ENCODE measurements at places on chromosomes 2 and 18. TPM values are rescaled to one million over a fixed set of nuclear protein-coding genes. Genes with fewer than 3 reads are reported as not detected.

DNA sequence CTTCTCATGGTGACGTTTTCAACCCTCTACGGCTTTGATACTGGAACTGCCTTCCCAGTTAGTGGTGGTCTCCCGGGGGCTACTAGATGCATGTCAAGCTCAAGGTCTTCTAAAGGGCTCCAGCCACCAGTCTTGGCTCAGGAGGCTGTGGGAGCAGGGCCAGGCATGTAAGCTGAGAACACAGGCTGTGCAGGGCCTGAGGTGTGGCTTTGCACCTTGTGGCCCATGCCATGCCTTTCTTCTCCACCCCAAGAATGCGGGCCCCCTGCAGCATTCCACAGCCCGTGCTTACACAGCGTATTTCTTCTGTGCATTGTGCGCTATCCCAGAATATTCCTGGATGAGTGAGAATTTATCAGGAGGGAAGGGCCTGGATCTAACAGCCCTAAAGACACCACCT is 144.9 kb downstream of the SEPTIN10 start:
- H3K27ac ChIP-seq: no peak overlapping the region
- DNase-seq: no peak
- H3K36me3 ChIP-seq: no peaks in the 10 kb centered on the region
- no peak overlapping the region for H3K4me3 ChIP-seq
- no peaks in the 10 kb centered on the region for H3K27me3 ChIP-seq
- no peaks in the 10 kb centered on the region for H3K4me1 ChIP-seq

- peaks cover 7% of the 10 kb centered on the region for H3K27me3 ChIP-seq
- H3K27ac ChIP-seq: no peak overlapping the region
- H3K36me3 ChIP-seq: no peaks in the 10 kb centered on the region
- no peaks in the 10 kb centered on the region for H3K4me1 ChIP-seq
- no peak for DNase-seq
These were observed 39.4 kb downstream of the HRH4 start for GRCh38 chr18:24499814-24500213.

GRCh38 chr18:77131652-77132368 is 773 bp downstream of the MBP start:
- peaks cover 60% of the 10 kb centered on the region for H3K4me1 ChIP-seq
- DNase-seq: peak; percentile 26
- peak overlapping the region; percentile 93 for H3K27ac ChIP-seq
- H3K27me3 ChIP-seq: no peaks in the 10 kb centered on the region
- H3K36me3 ChIP-seq: peaks cover 18% of the 10 kb centered on the region

- no peak overlapping the region for H3K27ac ChIP-seq
- no peak overlapping the region for H3K4me3 ChIP-seq
- no peak for DNase-seq
- no peaks in the 10 kb centered on the region for H3K36me3 ChIP-seq
These were observed 1037.2 kb upstream of the ACVR2A start for GRCh38 chr2:146807568-146808168.

DNA sequence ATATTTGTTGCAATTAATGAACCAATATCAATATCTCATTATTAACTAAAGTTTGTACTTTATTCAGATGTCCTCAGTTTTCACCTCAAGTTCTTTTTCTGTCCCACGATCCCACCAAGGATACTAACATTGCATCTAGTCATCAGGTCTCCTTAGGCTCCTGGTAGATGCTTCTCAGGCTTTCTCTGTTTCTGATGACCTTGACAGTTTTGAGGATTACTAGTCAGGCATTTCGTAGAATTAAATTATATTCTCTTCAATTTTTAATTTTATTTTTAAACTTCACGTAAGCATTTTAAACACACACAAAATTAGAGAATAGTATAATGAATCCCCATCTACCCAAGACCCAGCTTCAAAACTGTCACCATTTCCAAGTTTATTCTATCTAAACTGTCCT is 5.6 kb upstream of the ACYP2 start:
- peaks cover 2% of the 10 kb centered on the region for H3K36me3 ChIP-seq
- no peak for DNase-seq
- no peaks in the 10 kb centered on the region for H3K27me3 ChIP-seq

GRCh38 chr2:239985356-239985755 is 39.8 kb downstream of the NDUFA10 start:
- no peak overlapping the region for H3K4me3 ChIP-seq
- peaks cover 55% of the 10 kb centered on the region for H3K36me3 ChIP-seq
- H3K4me1 ChIP-seq: no peaks in the 10 kb centered on the region
- H3K27ac ChIP-seq: no peak overlapping the region

DNA sequence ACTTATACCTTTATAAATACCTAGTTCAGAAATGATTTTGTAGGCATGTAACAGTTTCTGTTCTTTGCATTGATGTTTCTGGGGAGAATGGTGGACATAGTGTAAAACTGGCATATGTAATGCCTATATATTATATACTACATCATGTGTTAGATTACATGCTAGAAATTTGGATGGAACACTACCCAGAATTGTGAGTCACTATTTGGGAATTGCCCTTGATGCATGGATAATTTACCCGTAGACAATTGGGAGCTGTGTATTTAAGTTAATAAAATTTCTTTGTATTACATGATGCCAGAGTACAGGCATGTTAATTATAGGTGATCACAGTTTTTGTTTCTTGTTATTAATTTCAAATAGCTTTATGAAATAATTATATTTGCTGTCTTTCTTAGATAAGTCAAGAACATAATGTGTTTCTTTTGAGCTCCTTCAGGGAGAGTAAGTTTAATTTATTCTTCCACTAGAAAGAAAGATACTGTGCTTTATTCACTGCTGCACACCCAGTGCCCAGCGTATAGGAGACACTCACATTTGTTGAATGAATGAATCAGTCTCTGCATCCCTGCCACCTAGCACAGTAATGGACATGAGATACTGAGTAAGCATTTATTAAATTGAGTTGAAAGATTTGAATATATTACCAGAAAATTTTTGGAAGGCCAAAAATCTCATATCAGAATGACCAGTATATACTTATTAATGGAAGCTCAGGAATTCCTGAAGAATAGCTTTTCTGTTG is 16.9 kb downstream of the ACSL3 start:
- no peaks in the 10 kb centered on the region for H3K27me3 ChIP-seq
- no peak for DNase-seq
- H3K27ac ChIP-seq: no peak overlapping the region
- peaks cover 35% of the 10 kb centered on the region for H3K4me1 ChIP-seq
- no peak overlapping the region for H3K4me3 ChIP-seq
- no peaks in the 10 kb centered on the region for H3K36me3 ChIP-seq

DNA sequence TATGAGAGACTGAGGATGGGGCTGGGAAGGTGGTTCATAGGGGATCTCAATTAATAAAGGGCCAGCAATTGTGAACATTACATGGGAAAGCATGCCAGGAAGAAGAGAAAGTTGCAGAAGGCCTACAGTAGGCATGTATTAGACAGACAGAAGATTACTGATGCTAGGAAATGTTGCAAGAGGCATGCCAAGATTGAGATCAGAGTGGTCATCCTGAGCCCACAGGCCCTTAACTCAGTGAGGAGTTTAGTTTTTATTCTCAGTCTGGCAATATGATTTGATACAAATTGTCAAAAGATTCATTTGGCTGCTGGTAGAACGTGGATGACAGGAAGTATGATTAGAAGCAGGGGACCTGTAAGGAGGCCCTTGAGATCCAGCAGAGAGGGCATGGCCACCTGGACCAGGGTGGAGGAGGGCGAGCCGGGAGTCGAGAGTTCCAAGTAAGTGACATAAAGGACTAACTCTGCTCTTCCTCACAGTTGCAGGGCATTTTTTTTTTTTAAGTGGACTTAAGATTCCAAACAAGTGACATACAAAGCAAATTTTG is 54.9 kb downstream of the EPHA4 start:
- H3K4me3 ChIP-seq: no peak overlapping the region
- no peaks in the 10 kb centered on the region for H3K27me3 ChIP-seq
- H3K27ac ChIP-seq: no peak overlapping the region

The CEBPZOS gene
- 30.7 TPM for total RNA-seq

DNA sequence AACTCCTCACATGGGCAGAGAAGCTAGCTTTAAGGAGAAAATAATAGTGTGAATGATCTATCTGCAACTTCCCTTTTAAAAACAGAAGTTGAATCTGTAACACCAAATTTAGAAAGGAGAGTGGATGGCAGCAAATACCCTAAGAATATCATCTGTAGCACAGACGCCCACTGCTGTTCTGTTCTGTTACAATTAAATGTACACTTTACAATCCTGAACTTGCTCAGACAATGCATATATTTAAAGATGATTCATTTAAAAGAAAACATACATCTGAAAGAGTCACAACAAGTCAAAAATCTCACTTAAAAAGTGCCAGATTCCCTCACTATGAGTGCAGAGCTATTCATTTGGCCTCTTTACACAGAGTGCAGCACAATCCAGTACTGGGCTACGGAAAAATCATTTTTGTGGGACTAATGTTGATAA is 8.0 kb upstream of the SERTAD2 start:
- no peaks in the 10 kb centered on the region for H3K36me3 ChIP-seq
- DNase-seq: no peak
- peaks cover 68% of the 10 kb centered on the region for H3K4me1 ChIP-seq
- H3K27me3 ChIP-seq: no peaks in the 10 kb centered on the region

The ANO7 gene
- 0.57 TPM for total RNA-seq

GRCh38 chr2:71879509-71880184 is 268.0 kb downstream of the CYP26B1 start:
- no peak for DNase-seq
- no peaks in the 10 kb centered on the region for H3K4me1 ChIP-seq
- H3K36me3 ChIP-seq: no peaks in the 10 kb centered on the region

GRCh38 chr18:22691946-22692710 is 241.0 kb upstream of the RBBP8 start:
- no peaks in the 10 kb centered on the region for H3K4me1 ChIP-seq
- H3K36me3 ChIP-seq: no peaks in the 10 kb centered on the region
- no peak for DNase-seq
- H3K4me3 ChIP-seq: no peak overlapping the region
- H3K27ac ChIP-seq: no peak overlapping the region

GRCh38 chr2:76517574-76517909 is 806.8 kb upstream of the GCFC2 start:
- DNase-seq: no peak
- no peaks in the 10 kb centered on the region for H3K4me1 ChIP-seq
- H3K27ac ChIP-seq: no peak overlapping the region
- H3K27me3 ChIP-seq: no peaks in the 10 kb centered on the region

- DNase-seq: no peak
- H3K27me3 ChIP-seq: peaks cover 5% of the 10 kb centered on the region
- H3K36me3 ChIP-seq: no peaks in the 10 kb centered on the region
- no peaks in the 10 kb centered on the region for H3K4me1 ChIP-seq
- H3K4me3 ChIP-seq: no peak overlapping the region
- no peak overlapping the region for H3K27ac ChIP-seq
These were observed 134.7 kb downstream of the MSTN start for GRCh38 chr2:189927823-189928222.

DNA sequence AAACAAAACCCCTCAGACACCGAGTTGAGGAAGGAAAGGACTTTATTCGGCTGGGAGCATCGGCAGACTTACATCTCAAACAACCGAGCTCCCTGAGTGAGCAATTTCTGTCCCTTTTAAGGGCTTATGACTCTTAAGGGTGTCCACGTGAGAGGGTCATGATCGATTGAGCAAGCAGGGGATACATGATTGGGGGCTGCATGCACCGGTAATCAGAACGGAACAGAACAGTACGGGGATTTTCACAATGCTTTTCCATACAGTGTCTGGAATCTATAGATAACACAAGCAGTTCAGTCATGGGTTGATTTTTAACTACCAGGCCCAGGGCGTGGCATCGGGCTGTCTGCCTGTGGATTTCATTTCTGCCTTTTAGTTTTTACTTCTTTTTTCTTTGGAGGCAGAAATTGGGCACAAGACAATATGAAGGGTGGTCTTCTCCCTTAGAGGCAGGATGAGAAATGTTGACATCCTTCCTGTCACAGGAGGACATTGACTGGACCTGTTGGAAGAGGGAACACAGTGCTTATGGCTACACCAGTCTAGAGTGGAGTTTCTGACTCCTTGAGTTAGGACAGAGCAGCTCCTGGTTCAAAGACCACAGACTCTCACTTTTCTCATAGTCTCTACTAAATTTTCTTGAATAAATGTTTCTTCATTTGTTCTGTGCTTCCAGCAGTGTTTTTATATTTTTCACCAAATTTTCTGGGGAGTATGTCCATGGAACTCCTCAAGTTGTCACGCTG is 35.8 kb downstream of the SPOPL start:
- no peak for DNase-seq
- H3K36me3 ChIP-seq: peaks cover 51% of the 10 kb centered on the region
- peaks cover 6% of the 10 kb centered on the region for H3K4me1 ChIP-seq
- H3K27me3 ChIP-seq: no peaks in the 10 kb centered on the region
- H3K27ac ChIP-seq: no peak overlapping the region
- H3K4me3 ChIP-seq: no peak overlapping the region

- peaks cover 13% of the 10 kb centered on the region for H3K27me3 ChIP-seq
- no peak for DNase-seq
- no peak overlapping the region for H3K4me3 ChIP-seq
- no peak overlapping the region for H3K27ac ChIP-seq
These were observed 5.4 kb upstream of the CHRNG start for GRCh38 chr2:232533944-232534710.

- no peak for DNase-seq
- H3K27me3 ChIP-seq: no peaks in the 10 kb centered on the region
- no peak overlapping the region for H3K27ac ChIP-seq
- H3K4me1 ChIP-seq: no peaks in the 10 kb centered on the region
These were observed 117.4 kb upstream of the RPRM start for GRCh38 chr2:153595939-153596338.
